Prostate gland (tissue), 2 donors: ENCODE measurements at places on chromosomes 12 and 14.

DNA sequence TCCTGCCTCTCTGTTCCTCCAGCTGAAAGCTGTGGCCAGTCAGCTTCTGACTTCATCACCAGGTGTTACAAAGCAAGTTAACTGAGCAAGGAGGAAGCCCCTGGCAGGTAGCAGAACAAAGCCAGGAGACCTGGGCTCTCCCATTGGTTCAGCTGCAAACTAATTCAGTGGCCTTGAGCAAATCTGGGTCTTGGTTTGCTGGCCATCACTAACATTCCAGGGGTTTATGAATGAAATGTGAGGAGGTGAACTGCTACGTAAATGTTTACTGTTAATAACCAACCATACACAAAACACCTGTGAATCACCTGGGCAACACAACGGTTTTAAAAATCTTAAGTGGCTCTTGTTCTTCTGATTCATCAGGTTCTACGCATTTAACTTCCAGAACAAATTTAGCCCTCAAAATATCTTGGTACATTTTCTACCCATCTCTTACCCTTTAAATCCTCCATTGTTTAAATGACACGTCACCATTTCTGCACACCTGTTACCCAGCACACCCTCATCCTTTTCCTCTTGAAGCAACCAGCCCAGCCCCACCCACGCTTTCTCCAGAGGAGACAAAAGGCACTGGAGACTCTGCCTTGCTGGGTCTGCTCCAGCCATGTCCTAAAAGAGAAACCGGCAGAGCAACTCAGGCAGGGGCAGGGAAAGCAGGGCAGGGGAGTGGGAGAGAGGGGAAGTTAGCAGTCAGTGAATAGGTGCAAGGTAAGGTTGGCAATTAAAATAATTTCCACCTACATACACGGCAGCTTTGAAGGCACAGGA, 49.3 kb upstream of the TSPAN11 start:
- H3K27ac ChIP-seq: no peak overlapping the region
- H3K4me3 ChIP-seq: no peak overlapping the region
- peak; percentile 11 for DNase-seq
- no peaks in the 10 kb centered on the region for H3K36me3 ChIP-seq
- no peaks in the 10 kb centered on the region for H3K27me3 ChIP-seq

GRCh38 chr14:42149609-42150261, 543.1 kb downstream of the LRFN5 start:
- no peaks in the 10 kb centered on the region for H3K36me3 ChIP-seq
- H3K27me3 ChIP-seq: no peaks in the 10 kb centered on the region
- H3K4me1 ChIP-seq: no peaks in the 10 kb centered on the region
- H3K27ac ChIP-seq: no peak overlapping the region
- DNase-seq: no peak

DNA sequence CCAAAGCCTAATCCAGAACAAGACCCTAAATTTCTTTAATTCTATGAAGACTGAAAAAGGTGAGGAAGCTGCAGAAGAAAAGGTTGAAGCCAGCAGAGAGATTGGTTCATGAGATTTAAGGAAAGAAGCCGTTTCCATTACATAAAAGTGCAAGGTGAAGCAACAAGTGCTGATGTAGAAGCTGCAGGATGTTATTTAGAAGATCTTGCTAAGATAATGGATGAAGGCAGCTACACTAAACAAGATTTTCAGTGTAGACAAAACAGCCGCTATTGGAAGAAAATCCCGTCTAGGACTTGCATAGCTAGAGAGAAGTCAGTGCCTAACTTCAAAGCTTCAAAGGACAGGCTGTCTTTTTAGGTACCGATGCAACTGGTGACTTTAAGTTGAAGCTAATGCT, 65.4 kb upstream of the AMIGO2 start:
- no peak overlapping the region for H3K27ac ChIP-seq
- no peaks in the 10 kb centered on the region for H3K4me1 ChIP-seq
- H3K36me3 ChIP-seq: no peaks in the 10 kb centered on the region

DNA sequence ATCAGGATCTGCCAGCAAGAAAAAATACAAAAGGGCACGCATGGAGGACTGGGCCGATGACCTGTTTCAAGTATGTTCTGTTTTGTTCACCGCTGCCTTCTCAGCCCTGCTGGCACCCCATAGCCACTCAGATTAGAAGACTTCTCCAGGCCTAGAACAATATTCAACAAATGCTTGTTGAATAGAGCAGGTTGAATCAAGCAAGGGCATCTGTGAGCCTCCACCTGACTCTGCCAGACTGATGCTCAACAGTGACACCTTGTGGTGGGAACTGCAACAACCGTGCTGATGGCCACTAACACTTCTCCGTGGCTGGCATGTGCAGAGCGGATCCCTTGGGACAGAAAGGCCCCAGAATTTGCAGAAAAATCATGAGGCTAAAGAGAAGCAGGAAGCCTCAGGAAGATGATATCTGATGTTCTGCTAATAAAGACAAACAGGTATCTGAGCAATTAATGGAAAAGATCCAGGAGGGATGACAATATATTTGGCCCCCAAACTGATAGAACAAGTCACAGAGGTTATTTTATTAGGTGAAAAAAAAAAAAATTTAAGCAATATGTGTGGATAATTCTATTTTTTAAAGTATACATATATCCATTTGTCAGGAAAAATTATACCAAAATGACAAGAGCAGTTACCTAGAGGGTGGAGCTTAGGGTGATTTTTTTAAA, 114.3 kb downstream of the KSR2 start:
- no peaks in the 10 kb centered on the region for H3K4me1 ChIP-seq
- no peak overlapping the region for H3K27ac ChIP-seq
- H3K27me3 ChIP-seq: no peaks in the 10 kb centered on the region
- no peak overlapping the region for H3K4me3 ChIP-seq

GRCh38 chr12:104576980-104577580, 120.3 kb downstream of the CHST11 start:
- no peak overlapping the region for H3K4me3 ChIP-seq
- no peaks in the 10 kb centered on the region for H3K27me3 ChIP-seq
- DNase-seq: no peak
- no peaks in the 10 kb centered on the region for H3K36me3 ChIP-seq
- no peak overlapping the region for H3K27ac ChIP-seq

GRCh38 chr12:80239867-80240266, 140.5 kb downstream of the OTOGL start:
- DNase-seq: no peak
- H3K4me1 ChIP-seq: no peaks in the 10 kb centered on the region
- H3K4me3 ChIP-seq: no peak overlapping the region
- no peaks in the 10 kb centered on the region for H3K27me3 ChIP-seq
- H3K27ac ChIP-seq: no peak overlapping the region

- no peaks in the 10 kb centered on the region for H3K4me1 ChIP-seq
- no peak overlapping the region for H3K4me3 ChIP-seq
Measured at GRCh38 chr14:63164108-63164683, 40.0 kb upstream of the RHOJ start.

DNA sequence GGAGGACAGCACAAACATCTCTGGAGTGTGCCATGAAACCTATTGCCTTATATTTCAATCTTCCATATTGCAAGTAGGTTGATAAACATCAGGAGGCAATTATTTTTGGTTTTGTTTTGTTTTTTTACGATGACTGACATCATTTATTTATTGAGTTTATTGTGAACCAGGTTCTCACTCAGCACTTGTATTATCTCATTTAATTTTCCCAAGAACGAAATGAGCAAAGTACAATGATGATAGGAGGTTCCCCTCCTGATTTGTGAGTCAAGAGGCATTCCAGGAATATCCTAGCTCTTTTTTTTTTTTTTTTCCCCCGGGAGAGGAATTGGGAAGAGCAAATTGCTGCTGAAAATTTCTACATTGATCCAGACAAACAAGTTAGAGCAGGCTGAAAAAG, 4.7 kb downstream of the SOCS2 start:
- no peaks in the 10 kb centered on the region for H3K4me1 ChIP-seq
- DNase-seq: no peak
- H3K4me3 ChIP-seq: peak overlapping the region; percentile 82
- H3K36me3 ChIP-seq: no peaks in the 10 kb centered on the region

GRCh38 chr12:49865782-49866135, 22.9 kb upstream of the BCDIN3D start:
- H3K36me3 ChIP-seq: no peaks in the 10 kb centered on the region
- no peak for DNase-seq
- H3K27me3 ChIP-seq: no peaks in the 10 kb centered on the region
- H3K4me3 ChIP-seq: no peak overlapping the region
- no peak overlapping the region for H3K27ac ChIP-seq
- H3K4me1 ChIP-seq: peaks cover 8% of the 10 kb centered on the region

DNA sequence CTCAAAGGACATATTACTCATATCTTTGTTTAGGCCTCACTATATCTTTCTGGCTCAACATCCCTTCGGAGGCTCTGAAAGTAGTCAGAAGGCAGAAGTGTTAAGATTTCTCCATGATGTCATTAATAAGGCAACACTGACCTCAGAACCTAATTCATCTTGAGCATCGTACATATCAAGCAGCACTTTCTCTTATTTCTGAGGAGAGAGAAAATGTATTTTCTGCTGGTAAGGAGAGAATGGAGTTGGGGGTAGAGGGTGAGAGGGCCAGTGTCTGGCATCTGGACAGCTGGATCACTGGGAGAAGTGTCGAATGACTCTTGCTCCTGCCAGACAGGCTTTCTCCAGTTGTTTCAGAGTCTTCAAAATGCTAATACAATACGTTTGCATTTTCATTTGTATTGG, 213.2 kb upstream of the PRICKLE1 start:
- no peak overlapping the region for H3K27ac ChIP-seq
- no peaks in the 10 kb centered on the region for H3K27me3 ChIP-seq
- no peak for DNase-seq
- H3K4me1 ChIP-seq: no peaks in the 10 kb centered on the region
- H3K36me3 ChIP-seq: no peaks in the 10 kb centered on the region
- no peak overlapping the region for H3K4me3 ChIP-seq

DNA sequence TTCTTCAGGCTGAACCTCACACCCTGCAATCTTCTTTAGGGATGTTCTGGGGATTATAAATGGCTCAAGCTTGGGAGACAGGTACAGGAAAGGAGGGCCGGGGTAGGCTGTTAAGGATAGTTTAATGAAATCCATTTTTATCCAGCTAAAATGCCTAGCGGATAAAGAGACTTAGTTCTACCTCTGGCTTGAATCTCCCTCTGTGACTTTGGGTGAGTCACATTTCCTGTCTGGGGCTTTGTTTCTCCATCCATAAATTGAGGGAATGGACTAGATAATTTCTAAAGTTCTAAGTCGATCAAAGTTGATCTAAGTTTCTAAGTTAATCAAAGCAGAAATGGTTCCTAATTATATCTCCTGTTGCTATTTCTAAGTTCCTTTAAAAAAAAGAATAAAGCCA, 319.6 kb upstream of the E2F7 start:
- H3K27ac ChIP-seq: no peak overlapping the region
- H3K4me3 ChIP-seq: no peak overlapping the region
- H3K4me1 ChIP-seq: no peaks in the 10 kb centered on the region
- H3K27me3 ChIP-seq: no peaks in the 10 kb centered on the region
- DNase-seq: no peak

GRCh38 chr12:67523538-67523937, 125.0 kb upstream of the DYRK2 start:
- H3K36me3 ChIP-seq: no peaks in the 10 kb centered on the region
- H3K27me3 ChIP-seq: no peaks in the 10 kb centered on the region

- DNase-seq: no peak
- peaks cover 5% of the 10 kb centered on the region for H3K4me1 ChIP-seq
Measured at GRCh38 chr14:101076451-101077198, 173.1 kb upstream of the RTL1 start.

- no peak for DNase-seq
- H3K27me3 ChIP-seq: no peaks in the 10 kb centered on the region
- no peak overlapping the region for H3K4me3 ChIP-seq
- no peaks in the 10 kb centered on the region for H3K4me1 ChIP-seq
- H3K27ac ChIP-seq: no peak overlapping the region
Measured at GRCh38 chr12:26510354-26510674, 314.9 kb downstream of the SSPN start.

- H3K27me3 ChIP-seq: no peaks in the 10 kb centered on the region
- H3K27ac ChIP-seq: no peak overlapping the region
- H3K36me3 ChIP-seq: no peaks in the 10 kb centered on the region
- no peaks in the 10 kb centered on the region for H3K4me1 ChIP-seq
Measured at GRCh38 chr14:22370084-22370847, 218.8 kb downstream of the DAD1 start.

DNA sequence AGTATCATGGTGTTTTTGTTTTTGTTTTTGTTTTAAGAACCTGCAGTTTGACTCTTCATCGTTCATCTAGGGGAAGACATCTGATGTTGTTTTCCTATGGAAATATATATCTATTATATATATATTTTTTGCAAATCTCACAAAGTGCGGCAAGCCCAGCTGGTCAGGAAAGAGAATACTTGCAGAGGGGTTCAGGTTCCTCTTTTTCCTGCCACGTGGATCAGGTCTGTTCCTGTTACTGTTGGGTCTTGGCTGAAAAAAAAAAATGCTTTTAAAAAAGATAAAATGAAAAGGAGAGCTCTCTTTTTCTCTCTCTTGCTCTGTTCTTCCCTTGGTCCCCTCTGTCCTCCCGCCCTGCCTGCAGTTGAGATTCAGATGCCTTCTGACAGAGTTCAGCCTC, 179.4 kb upstream of the BCL2L14 start:
- DNase-seq: no peak
- no peaks in the 10 kb centered on the region for H3K36me3 ChIP-seq
- no peaks in the 10 kb centered on the region for H3K4me1 ChIP-seq
- no peak overlapping the region for H3K27ac ChIP-seq
- H3K27me3 ChIP-seq: no peaks in the 10 kb centered on the region
- no peak overlapping the region for H3K4me3 ChIP-seq

DNA sequence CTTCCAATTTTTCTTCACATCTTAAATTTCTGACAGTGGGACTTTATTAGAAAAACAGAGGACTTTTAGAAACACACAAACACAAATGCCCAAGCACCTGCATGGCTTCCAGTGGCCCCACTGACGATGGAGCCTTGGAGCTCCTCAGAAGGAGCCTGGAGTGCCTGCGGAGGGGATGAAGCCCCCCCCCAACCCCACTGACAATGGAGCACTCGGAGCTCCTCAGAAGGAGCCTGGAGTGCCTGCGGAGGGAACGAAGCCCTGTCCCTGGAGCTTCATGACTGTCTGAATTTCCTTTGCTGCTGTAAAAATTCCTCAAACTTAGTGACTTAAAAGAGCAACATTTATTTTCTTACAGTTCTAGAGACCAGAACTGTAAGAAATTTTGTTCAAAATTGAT, 80.1 kb upstream of the VRK1 start:
- peaks cover 5% of the 10 kb centered on the region for H3K27me3 ChIP-seq
- no peak for DNase-seq
- no peaks in the 10 kb centered on the region for H3K36me3 ChIP-seq
- no peak overlapping the region for H3K4me3 ChIP-seq
- no peak overlapping the region for H3K27ac ChIP-seq

- no peaks in the 10 kb centered on the region for H3K27me3 ChIP-seq
- DNase-seq: no peak
- H3K27ac ChIP-seq: no peak overlapping the region
- H3K4me3 ChIP-seq: no peak overlapping the region
Measured at GRCh38 chr12:49880756-49881414, 22.8 kb downstream of the FAIM2 start.

GRCh38 chr12:52582971-52583456, 9.4 kb upstream of the KRT74 start:
- H3K4me3 ChIP-seq: no peak overlapping the region
- no peaks in the 10 kb centered on the region for H3K27me3 ChIP-seq
- H3K36me3 ChIP-seq: no peaks in the 10 kb centered on the region
- no peaks in the 10 kb centered on the region for H3K4me1 ChIP-seq
- no peak overlapping the region for H3K27ac ChIP-seq
- peak; percentile 72 for DNase-seq

- no peaks in the 10 kb centered on the region for H3K36me3 ChIP-seq
- H3K27ac ChIP-seq: no peak overlapping the region
- no peaks in the 10 kb centered on the region for H3K27me3 ChIP-seq
- H3K4me1 ChIP-seq: no peaks in the 10 kb centered on the region
- DNase-seq: no peak
Measured at GRCh38 chr14:70422538-70422937, 5.6 kb upstream of the SYNJ2BP start.
